ENCODE measurements at places on chromosomes 11 and 22. TPM values are rescaled to one million over a fixed set of nuclear protein-coding genes. Genes with fewer than 3 reads are reported as not detected.

GRCh38 chr11:82906236-82906635, 4.7 kb downstream of the DDIAS start:
- peak; percentile 39 for DNase-seq

DNA sequence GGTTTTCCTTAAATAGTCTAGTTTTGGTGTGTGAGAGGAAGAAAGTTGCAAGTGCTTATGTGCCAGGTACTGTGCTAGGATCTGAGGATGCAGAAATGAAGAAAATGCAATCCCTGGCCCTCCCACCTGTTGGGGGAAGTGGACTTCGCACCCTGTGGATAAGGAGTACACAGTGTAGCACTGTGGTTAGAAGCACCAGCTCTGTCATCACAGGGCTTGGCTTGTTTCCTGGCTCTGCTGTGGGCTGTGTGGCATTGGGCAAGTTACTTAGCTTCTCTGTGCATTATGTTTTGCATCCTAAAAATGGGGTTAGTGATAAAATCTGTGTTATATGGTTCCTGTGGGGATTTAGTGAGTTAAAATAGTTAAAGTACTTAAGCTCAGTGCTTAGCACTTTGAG, 68.2 kb downstream of the ENDOD1 start:
- DNase-seq, result no peak

DNA sequence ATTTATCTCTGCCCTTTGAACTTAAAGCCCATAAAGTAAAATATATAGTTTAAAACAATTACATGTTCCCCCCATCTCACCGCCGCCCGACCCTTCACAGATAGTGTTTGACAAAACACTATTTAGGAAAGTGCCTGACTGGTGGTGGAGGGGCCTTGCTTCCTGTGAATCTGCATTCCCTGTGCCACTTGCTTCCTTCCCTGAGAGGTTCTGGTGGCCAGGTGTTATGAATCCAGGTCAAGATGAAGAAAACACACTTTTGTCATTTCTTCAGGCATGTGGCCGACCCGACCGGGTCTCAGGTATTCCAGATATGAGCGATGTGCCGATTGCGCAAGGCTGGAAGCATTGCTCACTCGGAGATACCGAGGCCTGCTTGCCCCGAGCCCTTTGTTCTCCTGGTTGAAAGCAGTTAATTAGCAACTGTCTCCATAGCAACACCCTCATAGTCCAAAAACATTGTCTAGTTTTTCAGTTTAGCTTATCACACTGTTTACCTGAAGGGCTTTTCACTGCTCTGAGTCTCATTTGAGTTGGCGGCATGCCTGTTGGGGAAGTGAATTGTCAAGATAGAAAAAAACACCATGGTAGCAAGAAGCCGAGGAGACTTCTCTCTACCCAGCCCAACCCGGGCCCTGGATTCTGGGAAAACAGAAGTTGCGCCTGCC, 128.3 kb downstream of the TEAD1 start:
- peak; percentile 96 for DNase-seq

DNA sequence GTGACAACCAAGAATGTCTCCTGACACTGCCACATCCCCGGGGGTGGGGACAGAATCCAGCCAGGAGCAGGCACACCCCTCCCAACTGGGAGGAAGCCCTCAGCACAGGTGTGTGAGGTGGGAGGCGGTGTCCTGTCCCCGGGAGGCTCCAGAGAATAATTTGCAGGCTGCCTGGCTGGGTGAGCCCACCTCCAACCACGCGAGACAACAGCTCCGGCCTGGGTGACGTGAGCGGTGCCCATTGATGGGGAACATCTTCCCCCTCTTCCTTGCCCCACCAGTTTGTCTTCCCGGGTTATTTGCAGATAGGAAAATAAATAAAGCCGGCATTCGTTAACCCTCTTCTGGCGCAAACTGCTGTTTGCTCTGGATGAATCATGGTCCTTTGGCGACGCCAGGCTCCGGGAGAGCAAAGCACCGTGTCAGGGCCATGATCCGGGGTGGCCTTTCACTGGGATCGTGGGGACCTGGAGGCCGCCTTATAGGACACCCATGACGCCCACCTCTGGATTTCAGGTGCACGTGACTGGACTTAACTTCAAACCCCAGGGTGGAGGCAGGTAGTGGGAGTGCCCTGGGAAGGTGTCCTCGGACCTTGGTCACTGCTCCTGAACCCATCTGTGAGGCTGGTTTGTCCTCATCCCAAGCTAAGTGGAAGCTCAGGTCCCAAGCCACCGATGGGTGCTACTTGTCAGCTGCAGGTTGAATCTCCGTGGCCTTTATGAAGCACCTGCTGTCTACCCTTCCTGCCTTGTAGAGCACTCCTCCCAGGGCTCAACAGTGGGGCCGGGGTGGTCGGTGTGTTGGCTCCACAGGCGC, 13.9 kb downstream of the CCND1 start:
- DNase-seq, result no peak

DNA sequence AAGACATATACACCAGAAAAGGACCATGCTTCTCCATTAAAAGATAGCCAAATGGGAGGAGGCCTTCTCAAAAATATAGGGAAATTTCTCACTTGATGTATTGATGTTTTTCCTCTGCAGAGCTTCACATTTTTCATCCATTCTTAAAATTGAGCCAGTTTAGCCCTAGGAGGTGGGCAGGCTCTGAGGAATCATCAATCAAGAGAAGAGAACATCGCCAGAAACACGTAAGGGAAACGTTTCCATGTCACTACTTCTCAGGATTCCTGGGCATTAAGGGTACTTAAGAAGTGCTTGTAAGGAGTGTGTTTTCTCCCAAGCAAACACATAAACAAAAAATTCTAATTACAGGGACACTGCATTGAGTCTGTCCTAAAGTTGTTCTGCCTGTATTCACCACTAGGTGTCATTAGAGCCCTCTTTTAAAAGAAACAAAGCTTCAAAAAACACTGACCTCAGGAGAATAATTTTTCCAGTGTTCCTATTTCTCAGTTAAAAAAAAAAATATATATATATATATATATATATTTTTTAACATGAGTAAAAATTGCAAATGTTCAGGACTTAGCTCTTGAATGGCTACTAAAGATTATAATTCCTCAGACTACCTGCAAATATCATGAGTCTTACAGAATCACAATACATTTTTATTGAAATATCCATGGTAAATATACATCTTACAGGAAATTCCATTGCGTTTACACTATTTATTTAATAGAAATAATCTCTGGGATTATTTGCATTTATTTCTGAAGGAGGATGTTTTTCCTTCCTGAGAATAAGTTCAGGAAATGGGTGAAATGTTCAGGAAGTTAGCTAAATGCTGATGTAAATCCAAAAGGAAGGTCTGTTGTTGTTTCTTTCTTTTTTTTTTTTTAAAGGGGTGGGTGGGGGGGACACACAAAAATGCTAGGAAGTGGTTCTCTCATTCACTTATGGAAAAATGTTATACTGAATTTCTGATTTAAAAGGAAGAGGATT, 16.0 kb downstream of the FZD4 start:
- peak; percentile 54 for DNase-seq

DNA sequence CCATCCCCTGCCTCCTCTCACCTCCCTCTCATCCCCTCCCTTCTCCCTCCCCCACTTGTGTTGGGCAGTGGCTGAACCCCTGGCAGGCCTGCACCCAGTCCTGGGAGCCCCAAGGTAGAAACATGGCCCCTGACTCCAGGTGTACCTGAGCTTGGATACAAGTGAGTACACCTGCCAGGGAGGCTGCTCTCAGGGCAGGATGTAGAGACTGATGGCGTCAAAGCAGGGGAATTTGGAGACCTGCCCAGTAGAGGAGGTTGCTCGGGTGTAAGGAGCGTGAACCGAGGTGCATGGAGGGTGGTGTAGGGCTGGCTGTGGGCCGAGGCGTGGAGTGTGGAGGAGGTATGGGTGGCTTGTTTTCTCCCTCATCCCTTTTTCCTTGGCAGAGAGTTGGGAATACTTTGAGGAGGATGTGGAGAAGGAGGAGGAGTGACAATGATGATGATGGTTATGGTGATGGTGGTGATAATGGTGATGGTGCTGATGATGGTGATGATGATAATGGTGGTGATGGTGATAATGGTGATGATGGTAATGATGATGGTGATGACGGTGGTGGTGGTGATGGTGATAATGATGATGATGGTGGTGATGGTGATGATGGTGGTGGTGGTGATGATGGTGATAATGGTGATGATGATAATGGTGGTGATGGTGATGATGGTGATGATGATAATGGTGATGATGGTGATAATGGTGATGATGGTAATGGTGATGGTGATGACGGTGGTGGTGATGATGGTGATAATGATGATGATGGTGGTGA, 12.3 kb downstream of the MRGPRG start:
- no peak for DNase-seq

DNA sequence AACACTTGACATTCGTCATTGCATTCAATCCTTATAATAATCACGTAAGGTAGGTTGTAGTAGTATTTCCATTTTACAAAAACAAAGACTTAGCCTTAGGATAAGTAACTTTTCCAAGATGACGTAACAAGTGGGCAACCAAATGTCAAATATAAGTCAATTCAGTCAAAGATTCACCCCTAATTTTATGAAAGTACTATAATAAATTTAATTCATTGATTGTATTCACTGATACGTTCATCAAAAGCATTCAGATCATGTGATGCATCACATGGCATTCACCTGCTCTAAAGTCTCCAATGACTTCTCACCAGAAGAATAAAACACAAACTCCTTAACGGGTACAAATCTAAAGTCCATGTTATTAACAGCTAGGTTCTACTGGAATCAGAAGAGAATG, 2.1 kb downstream of the KIF18A start:
- DNase-seq, result no peak

- DNase-seq, result peak; percentile 83
Measured at GRCh38 chr11:122137078-122137793, 21.2 kb upstream of the BLID start.

GRCh38 chr22:38267086-38267485, 5.7 kb downstream of the TMEM184B start:
- no peak for DNase-seq

DNA sequence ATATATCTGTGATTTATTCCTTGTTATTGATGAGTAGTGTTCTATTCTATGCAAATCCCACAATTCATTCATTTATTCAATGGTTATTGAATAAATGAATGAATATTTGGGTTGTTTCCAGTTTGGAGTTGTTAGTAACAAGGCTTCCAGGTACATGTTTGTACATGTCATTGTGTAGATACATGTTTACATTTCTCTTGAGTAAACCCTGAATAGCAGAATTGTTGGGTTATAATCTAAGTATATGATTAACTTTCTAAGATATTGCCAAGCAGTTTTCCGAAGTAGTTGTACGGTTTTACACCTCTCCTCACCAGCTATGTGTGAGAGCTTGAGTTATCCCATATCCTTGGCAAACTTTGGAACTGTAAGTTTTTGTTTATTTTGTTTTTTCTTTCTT, 18.5 kb upstream of the OR8G1 start:
- DNase-seq, result no peak

DNA sequence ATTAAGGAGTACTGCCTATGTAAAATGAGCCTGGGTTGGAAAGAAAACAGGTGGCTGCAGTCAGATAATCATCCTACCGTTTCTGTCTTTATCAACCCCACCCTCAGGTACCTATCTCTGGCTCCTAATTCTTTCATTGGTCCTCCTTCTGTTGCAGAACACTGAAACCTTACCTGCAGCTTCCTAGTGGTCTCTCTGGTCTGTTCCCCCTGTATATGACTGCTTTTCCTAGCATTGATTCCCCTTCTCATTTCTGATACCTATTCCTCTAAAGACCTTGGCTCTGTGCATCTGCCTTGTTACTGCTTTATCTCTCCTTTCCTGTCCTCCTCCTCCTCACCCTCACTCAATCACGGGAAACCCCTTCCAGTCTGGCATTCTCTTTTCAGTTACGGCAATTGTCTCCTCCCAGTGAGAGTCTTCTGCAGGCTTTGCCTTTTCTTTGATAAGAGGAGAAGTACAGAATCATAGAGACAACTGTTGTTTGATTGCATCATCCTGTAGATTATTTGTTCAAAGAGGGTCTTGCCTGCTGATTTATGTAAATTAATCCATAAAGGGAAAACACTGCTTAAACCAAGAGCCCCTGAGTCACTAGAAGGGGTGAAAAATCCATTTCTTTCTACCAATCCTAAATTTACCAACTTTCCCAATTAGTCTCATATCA, 301.2 kb downstream of the AASDHPPT start:
- DNase-seq, result no peak

- DNase-seq, result peak; percentile 37
Measured at GRCh38 chr11:41714101-41714500, 254.6 kb upstream of the LRRC4C start.

DNA sequence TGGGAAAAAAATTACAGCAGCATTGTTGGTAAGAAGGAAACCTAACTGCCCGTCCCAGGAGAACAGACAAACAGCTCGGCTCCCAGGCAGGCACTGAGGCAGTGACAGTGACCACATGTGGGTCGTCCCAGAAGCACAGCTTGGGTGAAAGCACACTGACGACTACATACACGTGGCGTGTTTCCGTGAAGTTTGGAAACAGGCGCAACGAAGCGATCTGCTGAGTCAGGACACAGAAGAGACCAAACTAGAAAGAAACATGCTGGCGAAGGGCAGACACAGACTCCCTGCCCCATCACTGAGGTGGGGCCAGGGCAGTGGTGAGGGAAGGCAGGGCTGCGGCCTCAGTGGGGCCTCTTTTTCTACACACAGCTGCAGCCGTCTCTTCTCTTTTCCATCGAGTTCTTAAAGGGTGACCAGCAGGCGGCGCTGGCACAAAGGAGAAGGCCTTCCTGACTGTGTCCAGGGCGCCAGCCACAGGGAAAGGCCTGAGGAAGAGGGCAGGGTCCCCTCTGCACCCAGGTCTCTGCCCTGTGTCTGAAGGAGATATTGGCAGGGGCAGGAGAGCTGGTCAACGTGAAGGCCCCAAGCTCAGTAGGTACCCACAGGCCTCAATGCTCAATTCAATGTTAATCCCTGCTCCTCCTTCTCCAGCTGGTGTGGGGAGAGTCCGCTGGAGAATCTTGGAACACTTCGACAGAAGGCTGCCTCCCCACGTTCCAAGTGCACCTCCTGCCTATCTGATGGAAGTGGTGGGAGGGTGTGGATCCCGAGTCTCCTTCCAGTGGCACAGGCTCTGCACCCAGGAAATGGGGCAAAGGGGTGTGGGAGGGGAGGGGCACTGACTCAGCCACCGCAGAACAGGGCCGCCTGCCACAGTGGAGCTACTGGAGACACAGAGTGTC, 19.9 kb downstream of the CARS1 start:
- DNase-seq, result peak; percentile 59

GRCh38 chr11:128544471-128545051, 42.8 kb downstream of the ETS1 start:
- DNase-seq, result peak; percentile 62

GRCh38 chr11:86116386-86116726, 47.5 kb upstream of the PICALM start:
- peak; percentile 19 for DNase-seq

DNA sequence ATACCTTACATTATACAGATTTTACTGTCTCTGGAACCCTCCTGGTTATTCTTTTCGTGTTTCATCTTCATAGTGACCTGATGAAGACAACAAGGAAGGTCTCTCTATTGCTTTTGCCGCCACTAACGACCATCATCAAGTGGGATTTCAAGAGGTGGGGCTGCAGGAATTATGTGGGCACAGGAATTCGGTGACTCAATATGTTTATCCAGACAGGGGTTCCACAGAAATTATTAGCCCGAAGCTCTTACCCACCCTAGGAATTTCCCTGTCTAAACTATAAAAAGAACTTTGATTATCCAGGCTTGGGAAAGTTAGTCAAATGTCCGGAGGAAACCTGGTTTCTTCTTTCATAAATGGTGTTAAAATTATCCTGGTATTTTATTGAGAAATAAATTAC, 566.8 kb upstream of the TENM4 start:
- DNase-seq, result no peak

- DNase-seq, result peak; percentile 38
Measured at GRCh38 chr11:11786234-11786633, 55.5 kb upstream of the USP47 start.

The DGCR8 gene
- 11.4 TPM for total RNA-seq

The OR6A2 gene
- 0.43 TPM for total RNA-seq

The GLB1L3 gene
- total RNA-seq, result 1.7 TPM

The TMPRSS6 gene
- not detected for total RNA-seq

The INSC gene
- not detected for total RNA-seq

The ART1 gene
- total RNA-seq, result not detected
